ENCODE measurements at places on chromosomes 4 and X.

DNA sequence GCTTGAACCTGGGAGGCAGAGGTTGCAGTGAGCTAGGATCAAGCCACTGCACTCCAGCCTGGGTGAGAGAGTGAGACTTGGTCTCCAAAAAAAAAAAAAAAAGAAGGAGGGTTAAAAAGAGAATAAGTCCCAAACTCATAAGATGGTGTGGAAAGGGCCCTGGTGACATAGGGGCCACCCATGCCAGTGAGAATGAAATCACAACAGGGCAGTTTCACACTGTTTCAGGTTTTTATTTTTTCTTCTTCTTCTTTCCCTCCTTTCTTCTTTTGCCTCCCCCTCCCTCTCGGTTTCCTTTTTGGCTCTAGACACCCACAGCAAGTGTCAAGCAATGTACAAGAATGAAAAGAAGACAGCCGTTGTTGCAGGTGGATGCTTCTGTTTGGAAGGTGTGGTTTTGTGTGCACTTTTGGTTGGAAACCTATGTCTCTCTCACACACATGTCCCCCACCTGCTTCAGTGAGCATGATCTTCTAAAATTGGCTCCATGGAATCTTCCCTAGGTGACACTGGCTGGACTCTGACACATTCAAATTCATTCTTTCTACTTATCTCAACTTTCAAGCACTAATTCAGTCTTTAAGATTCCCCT is 14.4 kb upstream of the TLR8 start:
- DNase-seq: no peak

DNA sequence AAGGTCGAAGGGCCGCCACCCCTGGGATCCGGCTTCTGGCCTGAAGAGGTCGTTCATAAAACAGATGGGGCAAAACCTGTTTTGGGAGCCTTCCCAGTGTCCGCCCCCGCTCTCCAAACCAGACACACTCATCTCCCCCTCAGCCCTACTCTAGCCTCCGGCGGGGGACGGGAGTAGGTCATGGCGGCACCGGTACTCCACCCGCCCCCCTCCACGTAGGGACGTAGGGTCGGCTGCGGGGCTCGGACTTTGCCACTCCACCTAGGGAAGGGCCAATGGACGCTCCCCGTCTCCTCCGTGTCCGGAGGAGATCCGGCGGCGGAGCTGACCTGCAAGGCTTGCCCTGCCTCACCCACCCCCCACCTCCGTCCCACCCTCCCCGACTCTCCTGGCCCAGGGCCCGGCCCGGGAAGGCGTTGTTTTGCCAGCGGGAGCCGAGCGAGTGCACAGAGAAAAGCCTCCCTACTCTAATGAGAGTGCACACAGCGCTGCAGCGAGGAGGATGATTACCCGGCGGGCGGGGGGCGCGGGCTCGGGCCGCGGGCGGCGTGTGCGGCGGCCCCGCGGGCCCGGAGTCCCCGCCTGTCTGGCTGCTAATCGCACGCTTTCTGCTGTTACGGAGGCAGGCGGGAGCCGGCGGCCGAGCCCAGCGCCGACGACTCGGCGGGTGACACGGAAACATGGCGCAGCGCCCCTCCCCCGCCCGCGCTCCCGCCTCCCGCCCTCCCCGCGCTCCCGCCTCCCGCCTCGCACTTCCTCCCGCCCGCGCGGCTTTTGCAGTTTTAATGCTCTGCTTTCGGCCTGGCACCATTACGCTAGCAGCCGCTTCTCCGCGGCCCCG is 8.3 kb upstream of the BCOR start:
- peak; percentile 74 for DNase-seq

DNA sequence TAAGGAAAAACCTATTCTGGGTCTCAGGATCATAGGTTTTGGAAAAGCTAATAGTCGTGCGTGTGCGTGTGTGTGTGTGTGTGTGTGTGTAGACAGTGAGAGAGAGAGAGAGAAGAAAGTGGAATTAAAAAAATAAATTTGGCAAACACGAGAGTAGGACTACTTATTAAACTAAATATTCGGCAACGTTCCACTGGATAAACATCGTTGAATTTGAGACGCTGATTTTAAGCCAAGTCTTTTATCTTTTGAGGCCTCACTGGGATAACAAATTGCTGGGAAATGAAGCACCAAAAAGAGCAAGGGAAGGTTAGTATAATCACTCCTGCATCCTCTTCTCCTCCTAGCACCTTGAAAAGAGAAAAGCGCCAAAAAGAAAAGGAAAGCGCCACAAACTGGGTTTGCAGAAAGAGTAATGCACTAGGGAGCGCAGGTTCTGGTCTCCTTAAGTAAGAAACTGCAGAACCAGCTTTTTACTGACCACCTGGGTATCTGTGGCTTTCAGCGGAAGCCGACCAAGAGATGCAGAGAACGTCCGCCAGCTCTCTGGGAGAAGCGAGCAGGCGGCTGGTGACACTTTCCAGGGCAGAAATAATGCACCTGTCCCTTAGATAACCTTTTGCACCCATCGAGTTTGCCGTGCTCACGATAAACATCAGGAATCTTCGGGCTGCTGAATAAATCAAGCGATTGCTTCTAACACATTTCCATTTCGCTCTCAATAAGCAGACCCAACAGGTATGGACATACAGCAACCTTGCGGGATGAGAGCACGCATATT is 3.4 kb downstream of the ATOH1 start:
- no peak for DNase-seq

DNA sequence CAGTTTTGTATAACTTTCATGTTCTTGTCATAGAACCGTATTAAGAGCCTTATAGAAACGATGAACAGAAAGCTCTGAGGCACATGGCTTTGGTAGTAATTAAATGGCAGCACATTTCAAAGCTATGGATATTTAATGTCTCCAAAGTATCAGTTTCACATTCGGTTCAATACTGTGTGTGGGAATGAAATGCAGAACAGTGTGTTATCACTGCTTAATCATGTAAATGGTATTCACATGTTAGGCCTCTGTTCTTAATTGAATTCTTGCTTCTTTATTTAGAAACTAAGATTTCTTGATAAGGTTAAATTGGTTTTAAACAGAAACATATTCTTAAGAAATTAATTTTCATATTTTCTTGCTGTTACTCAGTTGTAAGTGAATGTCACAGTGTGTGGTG is 701.0 kb upstream of the PITX2 start:
- DNase-seq: no peak

DNA sequence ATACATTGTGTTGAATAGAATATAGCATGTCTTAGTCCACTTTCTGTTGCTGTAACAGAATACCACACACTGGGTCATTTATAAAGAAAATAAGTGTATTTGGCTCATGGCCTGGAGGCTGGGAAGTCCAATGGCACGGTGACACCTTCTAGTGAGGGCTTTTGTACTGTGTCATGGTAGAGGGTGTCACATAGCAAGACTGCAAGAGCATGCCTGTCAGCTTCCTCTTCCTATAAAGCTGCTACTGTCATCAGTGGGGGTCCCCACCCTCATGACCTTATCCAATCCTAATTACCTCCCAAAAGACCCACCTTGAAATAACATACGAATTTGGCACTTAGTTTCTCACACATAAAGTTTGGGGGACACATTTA is 193.2 kb downstream of the PTTG2 start:
- DNase-seq: no peak

DNA sequence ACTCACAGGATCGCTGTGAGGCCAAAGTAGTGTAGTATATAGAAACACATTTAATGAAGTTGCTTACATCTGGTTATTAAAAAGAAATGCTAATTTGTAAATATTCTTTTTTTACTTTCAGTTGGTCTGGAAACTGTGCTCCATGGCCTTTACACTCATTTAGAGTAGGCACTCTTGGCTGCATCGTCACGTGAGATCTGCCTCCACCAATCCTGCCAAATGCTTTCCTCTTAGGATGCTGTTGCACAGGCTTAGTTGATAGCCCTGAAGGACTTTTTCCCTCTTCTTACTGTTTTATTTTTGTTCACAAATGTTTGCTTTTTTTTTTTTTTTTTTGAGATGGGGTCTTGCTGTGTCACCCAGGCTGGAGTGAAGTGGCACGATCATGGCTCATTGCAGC is 6.3 kb downstream of the CPE start:
- DNase-seq: no peak

DNA sequence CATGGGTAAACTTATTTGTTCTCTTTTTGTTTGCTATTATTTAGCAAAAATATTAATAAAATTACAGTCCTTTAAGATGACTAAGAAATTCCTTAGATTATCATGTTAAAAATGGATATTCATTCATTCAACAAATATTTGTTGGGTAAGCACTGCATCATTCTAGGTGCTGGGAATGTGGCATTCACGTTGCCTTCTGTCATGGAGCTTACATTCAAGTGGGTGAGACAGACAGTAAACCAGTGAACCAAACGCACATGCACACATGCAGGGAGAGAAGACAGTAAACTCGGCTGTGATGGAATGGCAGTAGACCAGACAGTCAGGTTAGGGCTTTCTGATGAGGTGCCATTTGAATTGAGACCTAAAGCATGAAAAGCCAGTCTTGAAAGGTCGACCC is 91.8 kb downstream of the STOX2 start:
- no peak for DNase-seq

- no peak for DNase-seq
Measured at GRCh38 chr4:36064117-36064516, 180.2 kb downstream of the ARAP2 start.

GRCh38 chr4:79236785-79237184 is 89.1 kb downstream of the NAA11 start:
- no peak for DNase-seq

DNA sequence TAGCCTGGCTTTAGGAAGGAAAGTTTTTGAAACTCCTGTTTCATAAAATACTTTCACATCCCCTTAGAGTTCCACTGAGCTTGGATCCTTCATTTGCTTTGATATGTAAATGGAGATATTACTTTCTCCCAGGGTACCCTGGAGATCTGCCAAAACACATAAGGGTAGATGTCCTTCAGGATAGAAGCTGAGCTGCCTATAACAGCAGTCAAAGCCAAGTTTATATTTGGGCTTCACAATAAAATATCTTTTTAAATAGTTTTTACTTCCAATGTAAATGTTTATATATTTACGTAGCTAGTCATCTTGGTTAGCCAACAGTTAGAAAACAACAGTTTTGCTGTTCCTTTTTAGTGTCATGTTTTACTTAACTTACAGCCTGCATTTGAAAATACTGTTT is 742.3 kb upstream of the POU3F4 start:
- DNase-seq: no peak

DNA sequence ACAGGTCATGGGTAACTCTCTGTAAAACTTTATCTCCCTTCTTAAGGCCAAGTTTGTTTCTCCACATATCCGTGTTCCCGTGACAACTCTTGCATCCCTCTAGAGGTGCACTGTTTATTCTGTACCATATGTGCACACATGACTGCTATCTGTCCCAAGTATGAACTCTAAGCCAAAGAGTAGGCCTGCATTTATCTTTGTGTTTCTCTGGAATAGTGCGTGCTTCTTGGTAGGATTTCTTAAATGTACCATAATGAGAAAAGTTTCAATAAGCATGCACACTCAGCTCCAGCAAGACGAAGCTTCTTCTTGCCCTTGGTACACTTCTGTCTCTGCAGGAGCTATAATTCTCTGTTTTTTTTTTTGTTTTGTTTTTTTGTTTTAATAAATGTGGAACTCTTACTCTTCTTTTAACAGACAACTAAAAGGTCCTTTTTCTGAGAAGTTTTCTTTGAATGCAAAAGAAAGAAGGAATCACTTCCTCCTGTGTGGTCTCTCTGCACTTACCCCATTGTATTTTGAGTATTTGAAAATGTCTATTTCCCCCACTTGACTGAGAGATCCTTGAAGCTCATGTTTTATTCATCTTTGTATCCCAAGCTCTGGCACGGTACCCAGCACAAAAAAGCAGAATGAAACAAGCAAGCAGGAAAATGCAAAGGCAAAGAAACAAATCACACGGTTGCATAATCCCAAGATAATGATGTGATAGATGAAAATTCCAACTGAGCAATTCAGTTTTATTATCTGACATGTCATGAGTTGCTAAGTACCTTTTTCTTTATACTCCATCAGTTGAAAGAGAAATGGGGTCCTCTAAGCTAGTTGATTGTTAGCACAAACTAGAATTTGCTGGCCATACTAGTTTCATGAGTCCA is 521.9 kb upstream of the BOD1L1 start:
- DNase-seq: no peak

DNA sequence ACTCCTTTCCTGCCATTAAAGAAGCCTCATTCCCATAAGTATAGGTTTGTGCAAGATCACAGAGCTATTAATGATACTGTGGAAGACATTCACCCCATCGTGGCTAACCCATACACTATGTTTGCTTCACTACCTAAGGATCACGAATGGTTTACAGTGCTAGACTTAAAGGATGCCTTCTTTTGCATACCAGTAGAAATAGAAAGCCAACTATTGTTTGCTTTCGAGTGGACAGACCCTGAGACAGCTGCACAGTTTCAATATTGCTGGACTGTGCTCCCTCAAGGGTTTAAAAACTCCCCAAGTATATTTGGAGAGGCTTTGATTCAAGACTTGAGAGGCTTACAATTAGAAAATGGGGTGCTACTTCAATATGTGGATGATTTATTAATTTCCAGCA is 16.0 kb upstream of the PAPSS1 start:
- DNase-seq: no peak

GRCh38 chr4:126583509-126583908 is 1049.2 kb upstream of the INTU start:
- DNase-seq: no peak

DNA sequence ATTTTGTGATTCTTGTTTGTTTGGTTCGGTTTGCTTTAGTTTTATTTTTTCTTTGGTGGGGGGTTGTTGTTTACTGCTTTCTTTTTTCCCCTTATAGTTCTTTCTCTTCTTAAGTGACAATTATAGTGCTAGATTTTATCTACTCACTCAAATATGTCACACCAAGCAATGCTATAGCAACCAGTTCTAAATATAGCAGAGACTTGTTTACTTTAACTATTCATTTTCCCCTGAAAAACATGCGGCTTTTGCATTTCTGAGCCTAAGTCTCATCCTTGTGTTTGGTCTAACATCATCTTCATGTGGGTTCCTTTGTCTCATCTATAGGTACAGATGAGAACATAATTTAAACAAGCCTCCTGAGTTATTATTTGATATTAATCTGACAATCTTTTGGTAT is 676.6 kb downstream of the FAT4 start:
- DNase-seq: no peak

- no peak for DNase-seq
Measured at GRCh38 chr4:43512253-43512652, 619.7 kb downstream of the GRXCR1 start.

DNA sequence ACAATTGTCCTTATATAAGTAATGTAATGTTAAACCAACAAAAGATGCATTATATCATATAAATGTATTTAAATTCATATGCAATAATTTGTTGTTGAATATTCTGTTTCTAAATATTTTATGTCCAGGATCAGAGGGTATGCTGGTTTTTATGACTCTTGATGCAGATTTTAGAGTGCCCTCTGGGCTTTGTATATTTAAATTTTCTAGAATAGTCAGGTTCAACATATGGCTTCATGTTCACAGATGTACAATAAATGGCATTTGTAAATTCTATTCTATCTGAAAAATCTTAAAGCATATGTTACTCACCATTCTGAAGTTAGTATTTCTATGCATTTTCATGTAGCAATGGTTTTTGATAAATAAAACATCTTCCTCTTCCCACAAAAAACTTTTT is 1555.4 kb downstream of the PCDH18 start:
- no peak for DNase-seq

DNA sequence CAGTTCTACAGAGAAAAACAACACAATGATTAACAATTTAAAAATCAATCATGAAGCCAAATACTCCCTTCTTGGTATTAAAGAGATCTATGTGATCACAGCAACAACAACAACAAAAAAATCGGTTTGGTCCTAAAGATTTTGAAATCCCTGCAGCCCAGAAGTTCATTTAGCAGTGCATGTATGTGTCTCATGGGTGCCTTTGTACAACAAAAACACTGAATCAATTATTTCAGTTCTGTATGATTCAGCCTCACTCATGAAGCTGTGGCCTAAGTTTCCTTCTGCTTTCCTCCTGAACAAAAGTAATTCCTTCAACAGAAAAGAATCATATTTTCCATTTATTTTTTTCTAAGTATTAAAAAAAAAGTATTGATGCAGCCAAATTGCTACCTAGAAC is 393.4 kb upstream of the NDST3 start:
- no peak for DNase-seq

Measured in 8988T (cell line).